ENCODE measurements at places on chromosomes 4 and X. TPM values are rescaled to one million over a fixed set of nuclear protein-coding genes. Genes with fewer than 3 reads are reported as not detected.
A peak's percentile ranks its signal among the peaks of the same experiment; 100 is the strongest.

Gene BANK1
- total RNA-seq, result 0.27 TPM

Gene USP51
- 7.3 TPM for total RNA-seq

Gene RXFP1
- not detected for total RNA-seq

Gene DCAF12L2
- 0.99 TPM for total RNA-seq

Gene CDX4
- total RNA-seq, result not detected

Gene RTL3
- not detected for total RNA-seq

Gene SCRG1
- total RNA-seq, result 0.04 TPM

Gene MID1
- total RNA-seq, result 41.2 TPM

Gene GBA3
- not detected for total RNA-seq

GRCh38 chr4:11765849-11766453 lies 337.3 kb upstream of the HS3ST1 start:
- H3K4me3 ChIP-seq, result no peak overlapping the region
- no peaks in the 10 kb centered on the region for H3K4me1 ChIP-seq
- no peaks in the 10 kb centered on the region for H3K27me3 ChIP-seq
- H3K27ac ChIP-seq, result no peak overlapping the region
- DNase-seq, result peak; percentile 60

GRCh38 chrX:12011075-12011474 lies 127.2 kb upstream of the FRMPD4 start:
- H3K27ac ChIP-seq, result no peak overlapping the region
- no peaks in the 10 kb centered on the region for H3K36me3 ChIP-seq
- no peaks in the 10 kb centered on the region for H3K27me3 ChIP-seq
- no peak for DNase-seq
- H3K4me3 ChIP-seq, result no peak overlapping the region

GRCh38 chr4:123284168-123284567 lies 112.4 kb upstream of the SPRY1 start:
- DNase-seq, result no peak
- H3K4me1 ChIP-seq, result no peaks in the 10 kb centered on the region
- H3K36me3 ChIP-seq, result no peaks in the 10 kb centered on the region
- no peak overlapping the region for H3K4me3 ChIP-seq
- no peak overlapping the region for H3K27ac ChIP-seq

- peaks cover 1% of the 10 kb centered on the region for H3K4me1 ChIP-seq
- no peaks in the 10 kb centered on the region for H3K27me3 ChIP-seq
- no peak overlapping the region for H3K4me3 ChIP-seq
- no peaks in the 10 kb centered on the region for H3K36me3 ChIP-seq
Measured at GRCh38 chr4:84574069-84574720, 8.7 kb upstream of the CDS1 start.

DNA sequence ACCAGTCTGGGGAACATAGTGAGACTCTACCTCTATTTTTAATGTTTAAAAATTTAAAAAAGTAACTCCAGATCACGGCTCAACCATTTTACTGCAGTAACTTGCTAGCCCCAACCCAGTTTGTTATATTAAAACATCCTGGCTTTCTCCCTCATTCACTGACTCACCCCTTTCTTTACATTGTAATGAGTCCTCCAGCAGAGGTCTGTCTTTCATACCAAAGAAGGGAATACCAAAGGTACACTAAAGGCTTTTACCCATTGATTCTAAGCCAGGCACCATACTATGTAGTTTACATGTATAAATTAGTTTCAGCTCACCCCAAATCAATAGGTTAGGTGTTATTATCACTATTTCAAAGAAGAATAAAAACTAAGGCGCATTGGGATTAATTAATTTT lies 286.9 kb downstream of the PACRGL start:
- H3K27me3 ChIP-seq, result peaks cover 38% of the 10 kb centered on the region
- H3K27ac ChIP-seq, result no peak overlapping the region
- no peak for DNase-seq
- H3K4me3 ChIP-seq, result no peak overlapping the region

DNA sequence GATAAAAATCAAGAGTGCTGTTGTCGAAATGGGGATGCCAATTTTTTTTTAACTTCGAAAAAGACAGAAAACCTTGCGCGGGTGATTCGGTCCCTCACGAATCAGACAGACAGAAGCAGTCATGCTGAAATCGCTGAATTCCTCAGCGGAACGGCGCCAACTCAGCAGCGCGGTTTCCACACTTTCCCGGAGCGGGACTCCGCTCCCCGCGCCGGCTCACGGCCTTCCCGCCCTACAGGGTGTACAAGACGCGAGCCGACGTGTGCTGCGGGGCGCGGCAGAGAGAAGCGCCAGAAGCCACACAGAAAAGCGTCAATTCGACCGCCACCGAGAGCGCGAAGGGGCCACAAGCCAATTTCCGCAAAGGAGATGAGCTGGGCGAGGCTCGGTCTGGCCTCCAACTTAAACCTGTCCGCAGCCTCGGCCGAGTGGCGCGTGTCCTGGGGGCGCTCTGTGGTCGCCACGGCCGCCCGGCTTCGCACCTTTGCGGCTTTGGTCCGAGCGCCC lies 1.3 kb downstream of the NEXMIF start:
- DNase-seq, result peak; percentile 7
- no peaks in the 10 kb centered on the region for H3K4me1 ChIP-seq
- H3K27ac ChIP-seq, result no peak overlapping the region
- peak overlapping the region; percentile 42 for H3K4me3 ChIP-seq
- no peaks in the 10 kb centered on the region for H3K36me3 ChIP-seq

DNA sequence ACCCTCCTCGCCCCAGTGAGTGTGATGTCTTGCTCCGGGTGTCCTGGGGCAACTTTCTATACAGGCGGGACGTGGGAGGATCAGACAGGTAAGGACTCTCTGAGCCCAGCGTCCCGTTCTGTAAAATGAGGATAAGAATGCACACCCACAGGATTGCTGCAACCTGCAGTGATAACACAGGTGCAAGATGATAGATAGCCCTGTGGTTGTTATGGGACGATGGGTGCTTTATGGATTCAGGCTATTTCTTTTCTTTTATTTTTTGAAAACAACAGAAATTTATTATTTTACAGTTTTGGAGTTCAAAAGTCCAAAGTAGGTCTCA lies 28.6 kb downstream of the BEX3 start:
- no peak for DNase-seq
- no peak overlapping the region for H3K27ac ChIP-seq
- H3K4me1 ChIP-seq, result peaks cover 7% of the 10 kb centered on the region
- no peaks in the 10 kb centered on the region for H3K36me3 ChIP-seq

- H3K27ac ChIP-seq, result no peak overlapping the region
- no peaks in the 10 kb centered on the region for H3K36me3 ChIP-seq
- H3K27me3 ChIP-seq, result no peaks in the 10 kb centered on the region
- no peak for DNase-seq
Measured at GRCh38 chrX:46922611-46923010, 10.4 kb downstream of the JADE3 start.

DNA sequence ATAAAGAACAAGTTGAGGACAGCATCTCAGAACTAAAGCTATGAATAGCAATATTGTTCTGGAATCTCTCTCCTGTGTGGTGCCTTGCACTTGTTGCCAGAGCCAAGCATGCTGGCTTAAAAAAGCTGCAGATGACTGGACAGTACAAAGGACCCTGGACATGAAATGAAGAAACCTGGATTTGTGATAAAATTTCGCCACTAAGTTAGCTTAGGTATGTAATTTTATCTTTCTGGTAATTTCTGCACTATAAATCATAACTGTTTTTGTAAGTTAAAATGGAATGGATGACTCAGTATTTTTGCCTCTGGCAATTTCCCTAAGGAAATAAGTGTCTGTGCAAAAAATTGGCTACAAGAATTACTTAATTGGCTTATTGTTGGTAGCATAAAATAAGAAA lies 317.2 kb downstream of the CAMK2D start:
- no peaks in the 10 kb centered on the region for H3K36me3 ChIP-seq
- peaks cover 3% of the 10 kb centered on the region for H3K4me1 ChIP-seq

DNA sequence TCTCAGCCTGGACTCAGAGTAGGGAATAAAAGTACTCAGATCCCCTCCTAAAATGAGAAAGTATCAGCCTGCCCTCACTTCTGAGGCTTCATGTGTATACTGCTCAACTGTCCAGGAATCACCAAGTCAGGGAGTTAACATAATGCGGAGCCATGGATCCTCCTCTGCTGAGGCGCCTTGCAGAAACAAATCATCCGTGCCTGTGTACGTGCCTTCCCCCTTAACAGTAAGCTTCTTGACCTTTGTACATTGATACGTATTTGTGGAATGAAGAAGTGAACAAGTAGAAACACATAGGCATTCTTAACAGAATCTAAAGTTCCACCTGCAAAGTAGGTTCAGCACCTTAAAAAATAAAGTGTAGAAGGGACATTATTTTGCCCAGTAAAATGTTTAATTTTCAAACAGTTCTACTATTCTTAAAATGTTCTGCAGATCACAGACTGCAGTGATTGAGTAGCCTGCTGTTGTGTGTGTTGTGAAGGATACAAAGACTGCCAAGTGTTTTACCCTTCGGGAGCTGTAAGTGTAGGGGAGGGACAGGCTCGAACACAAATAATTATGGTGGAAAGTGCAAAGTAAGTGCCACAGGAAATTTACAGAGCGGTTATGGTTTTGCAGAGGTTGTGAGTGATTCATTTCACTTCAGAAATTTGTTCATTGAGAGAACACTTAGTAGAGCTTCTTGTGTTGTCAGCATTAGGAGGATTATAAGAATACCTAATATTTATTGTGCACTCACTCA lies 61.9 kb downstream of the ARHGAP10 start:
- H3K27me3 ChIP-seq, result no peaks in the 10 kb centered on the region
- H3K4me1 ChIP-seq, result peaks cover 14% of the 10 kb centered on the region
- no peaks in the 10 kb centered on the region for H3K36me3 ChIP-seq
- no peak overlapping the region for H3K4me3 ChIP-seq
- peak overlapping the region; percentile 36 for H3K27ac ChIP-seq

GRCh38 chrX:150761176-150761818 lies 68.1 kb downstream of the MTMR1 start:
- H3K36me3 ChIP-seq, result no peaks in the 10 kb centered on the region
- no peaks in the 10 kb centered on the region for H3K27me3 ChIP-seq
- H3K27ac ChIP-seq, result no peak overlapping the region
- peak; percentile 28 for DNase-seq

- H3K4me1 ChIP-seq, result no peaks in the 10 kb centered on the region
- no peak overlapping the region for H3K4me3 ChIP-seq
- H3K27me3 ChIP-seq, result no peaks in the 10 kb centered on the region
- no peaks in the 10 kb centered on the region for H3K36me3 ChIP-seq
- H3K27ac ChIP-seq, result no peak overlapping the region
Measured at GRCh38 chr4:24915121-24915922, 2.5 kb upstream of the CCDC149 start.
